Natural killer cell (primary cell): ENCODE measurements at places on chromosomes 5 and 9.

DNA sequence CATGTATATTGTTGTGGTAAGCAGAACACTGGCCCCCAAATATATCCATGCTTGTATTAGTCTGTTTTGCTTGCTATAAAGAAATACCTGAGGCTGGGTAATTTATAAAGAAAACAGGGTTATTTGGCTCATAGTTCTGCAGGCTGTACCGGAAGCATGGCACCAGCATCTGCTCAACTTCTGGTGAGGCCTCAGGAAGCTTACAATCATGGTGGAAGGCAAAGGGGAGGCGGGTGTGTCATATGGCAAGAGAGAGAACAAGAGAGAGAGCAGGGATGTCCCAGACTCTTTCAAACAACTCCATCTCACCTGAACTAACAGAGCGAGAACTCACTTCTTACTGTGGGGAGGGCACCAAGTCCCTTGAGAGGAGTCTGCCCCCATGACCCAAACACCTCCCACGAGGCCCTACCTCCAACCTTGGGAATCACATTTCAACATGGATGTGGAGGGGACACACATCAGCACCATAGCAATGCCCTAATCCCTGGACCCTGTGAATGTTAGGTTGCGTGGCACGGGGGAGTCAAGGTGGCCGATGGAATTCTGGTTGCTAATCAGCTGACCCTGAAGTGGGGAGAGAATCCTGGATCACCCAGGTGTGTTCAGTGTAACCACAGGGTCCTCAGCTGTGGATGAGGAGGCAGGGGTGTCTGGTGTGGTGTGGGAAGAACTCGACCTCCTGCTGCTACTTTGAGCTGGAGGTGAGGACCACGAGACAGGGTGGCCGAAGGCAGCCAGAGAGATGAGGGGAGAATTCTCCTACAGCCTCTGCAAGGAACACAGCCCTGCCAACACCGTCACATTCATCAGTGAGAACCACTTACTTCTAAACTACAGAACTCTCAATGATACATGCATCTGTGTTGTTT is 172.8 kb downstream of the AUH start:
- no peak overlapping the region for H3K27ac ChIP-seq
- H3K4me1 ChIP-seq, result peaks cover 39% of the 10 kb centered on the region
- H3K27me3 ChIP-seq, result no peaks in the 10 kb centered on the region
- H3K4me3 ChIP-seq, result no peak overlapping the region
- no peaks in the 10 kb centered on the region for H3K36me3 ChIP-seq

DNA sequence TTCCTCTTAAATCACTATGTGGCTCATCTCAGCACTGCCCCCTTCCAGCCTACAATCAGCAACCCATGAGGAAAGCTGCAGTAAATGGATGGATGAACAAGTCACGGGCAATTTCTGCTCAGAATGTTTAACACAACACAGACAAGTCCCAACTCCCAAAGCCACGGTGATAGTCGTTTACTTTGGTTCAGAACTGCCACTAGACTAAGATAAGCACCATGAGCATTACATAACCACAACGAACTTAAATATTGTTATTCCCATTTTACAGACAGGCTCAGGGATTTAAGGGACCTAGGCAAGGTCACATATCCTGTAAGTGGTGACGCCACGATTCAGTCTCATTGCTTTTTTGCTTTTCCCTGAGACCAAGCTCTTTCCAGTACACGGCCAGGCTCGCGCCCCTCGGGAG is 2.0 kb upstream of the SMIM27 start:
- peak overlapping the region; percentile 95 for H3K27ac ChIP-seq
- no peaks in the 10 kb centered on the region for H3K36me3 ChIP-seq
- no peaks in the 10 kb centered on the region for H3K27me3 ChIP-seq
- peak; percentile 48 for DNase-seq

DNA sequence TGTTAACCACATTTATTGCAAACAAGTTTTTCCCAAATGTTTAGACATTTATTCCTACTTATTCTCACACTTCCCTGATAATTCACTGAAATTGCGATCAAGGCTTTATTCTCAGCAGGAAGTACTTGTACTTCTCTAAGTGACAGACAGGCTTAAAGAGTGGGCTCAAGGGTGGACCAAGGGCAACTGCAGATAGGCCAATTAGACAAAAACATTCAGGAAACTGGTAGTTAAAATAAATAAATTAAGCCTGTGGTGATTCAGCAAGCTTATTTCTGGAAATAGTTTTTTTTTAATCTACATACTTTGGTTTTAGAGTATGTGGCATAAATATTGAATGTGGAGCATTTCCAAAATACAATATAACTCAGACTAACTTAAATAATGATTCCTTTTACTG is 136.1 kb downstream of the UGCG start:
- H3K4me3 ChIP-seq, result no peak overlapping the region
- H3K4me1 ChIP-seq, result peaks cover 45% of the 10 kb centered on the region
- H3K27ac ChIP-seq, result peak overlapping the region; percentile 14
- H3K27me3 ChIP-seq, result no peaks in the 10 kb centered on the region
- H3K36me3 ChIP-seq, result no peaks in the 10 kb centered on the region

- H3K4me3 ChIP-seq, result no peak within 1 kb of the TSS
- no peaks in the 10 kb centered on the region for H3K4me1 ChIP-seq
- no peak for DNase-seq
- no peak within 1 kb of the TSS for H3K27ac ChIP-seq
- no peaks in the 10 kb centered on the region for H3K36me3 ChIP-seq
These were observed at the start of gene PALM2AKAP2 for GRCh38 chr9:109779711-109780452. TSS of gene PALM2AKAP2 (plus strand) at chr9:109780198. CDS start at chr9:109780489, 291 bp downstream.

- H3K4me1 ChIP-seq, result peaks cover 10% of the 10 kb centered on the region
- no peak overlapping the region for H3K27ac ChIP-seq
- no peak overlapping the region for H3K4me3 ChIP-seq
- no peaks in the 10 kb centered on the region for H3K27me3 ChIP-seq
These were observed 195.7 kb downstream of the PALM2AKAP2 start for GRCh38 chr9:109975574-109976295.

- DNase-seq, result no peak
- H3K4me1 ChIP-seq, result no peaks in the 10 kb centered on the region
- peaks cover 1% of the 10 kb centered on the region for H3K27me3 ChIP-seq
- no peaks in the 10 kb centered on the region for H3K36me3 ChIP-seq
- H3K4me3 ChIP-seq, result no peak overlapping the region
These were observed 396.5 kb downstream of the ADGRV1 start for GRCh38 chr5:90955001-90955635.

- no peaks in the 10 kb centered on the region for H3K4me1 ChIP-seq
- no peak overlapping the region for H3K4me3 ChIP-seq
- H3K27ac ChIP-seq, result no peak overlapping the region
These were observed 13.4 kb upstream of the ZCCHC9 start for GRCh38 chr5:81288021-81288433.

GRCh38 chr5:41925555-41925951 is 472 bp downstream of the FBXO4 start:
- peaks cover 5% of the 10 kb centered on the region for H3K36me3 ChIP-seq
- peak overlapping the region; percentile 88 for H3K27ac ChIP-seq

- no peak overlapping the region for H3K4me3 ChIP-seq
- no peaks in the 10 kb centered on the region for H3K27me3 ChIP-seq
- DNase-seq, result peak; percentile 52
- no peaks in the 10 kb centered on the region for H3K4me1 ChIP-seq
- no peaks in the 10 kb centered on the region for H3K36me3 ChIP-seq
These were observed 66.4 kb downstream of the RETREG1 start for GRCh38 chr5:16550316-16550952.

- H3K27ac ChIP-seq, result peak overlapping the region; percentile 43
- no peak for DNase-seq
- no peaks in the 10 kb centered on the region for H3K36me3 ChIP-seq
These were observed 8.8 kb downstream of the TENT4A start for GRCh38 chr5:6722015-6722414.

DNA sequence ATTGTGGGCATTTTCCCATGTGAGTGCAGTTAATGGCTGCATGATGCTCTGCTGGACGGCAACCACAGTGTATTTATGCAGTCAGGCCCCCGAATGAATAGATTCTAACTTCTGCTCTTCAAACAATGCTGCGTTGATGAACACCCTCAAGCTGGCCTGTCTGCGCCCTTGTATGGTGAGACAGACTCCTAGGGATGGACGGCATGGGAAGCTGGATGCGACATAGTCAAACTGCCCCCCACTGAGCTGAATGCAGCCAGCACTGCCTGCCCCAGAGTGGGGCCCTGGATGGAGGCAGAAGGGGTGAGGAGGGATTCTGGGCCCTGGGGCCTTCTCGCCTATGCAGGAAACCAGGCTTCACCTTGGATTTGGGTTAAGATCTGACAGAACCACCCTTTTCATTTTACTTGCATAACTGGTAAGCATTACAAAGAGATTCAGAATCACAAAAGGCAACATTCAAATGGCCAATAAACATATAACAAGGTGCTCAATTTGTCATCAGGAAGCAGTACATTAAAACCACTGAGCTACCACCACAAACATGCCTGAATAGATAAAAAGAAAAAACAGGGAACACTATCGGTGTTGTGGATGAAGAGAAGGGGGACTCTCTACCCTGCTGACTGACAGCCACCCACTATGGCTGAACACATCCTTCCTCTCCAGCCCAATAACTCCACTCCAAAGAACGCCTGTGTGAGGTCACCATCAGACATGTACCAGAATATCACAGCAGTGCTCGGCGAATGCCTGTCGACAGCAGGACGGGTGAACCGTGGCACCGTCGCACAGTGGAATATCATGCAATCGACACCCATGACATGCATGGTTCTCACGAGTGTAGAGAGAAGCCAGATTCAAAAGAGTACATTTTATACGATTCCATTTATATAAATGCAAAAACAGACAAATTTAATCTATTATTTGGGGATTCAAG is 79.1 kb downstream of the RAPGEF1 start:
- no peaks in the 10 kb centered on the region for H3K27me3 ChIP-seq
- peaks cover 55% of the 10 kb centered on the region for H3K4me1 ChIP-seq
- no peak overlapping the region for H3K4me3 ChIP-seq
- H3K36me3 ChIP-seq, result peaks cover 3% of the 10 kb centered on the region
- no peak overlapping the region for H3K27ac ChIP-seq
- DNase-seq, result no peak
